ENCODE measurements at places on chromosomes 1 and 21.

DNA sequence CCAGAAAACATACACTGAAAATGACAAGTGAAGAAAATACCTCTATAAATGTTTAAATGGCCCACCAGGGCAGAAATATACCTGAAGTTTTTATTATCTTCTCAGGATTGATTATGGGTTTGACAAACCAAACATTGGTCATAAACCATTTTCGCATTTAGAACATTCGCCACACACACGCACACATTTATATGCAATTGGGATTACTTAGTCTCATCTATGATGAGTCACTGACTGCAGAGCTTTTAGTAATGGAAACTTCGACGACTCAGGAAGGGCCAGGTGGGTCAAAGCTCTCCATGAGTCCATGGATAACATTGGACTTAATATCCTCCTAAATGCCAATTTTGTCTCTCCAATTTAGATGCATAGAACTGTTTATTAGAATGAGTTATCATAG is 16.9 kb downstream of the NRDC start:
- DNase-seq: no peak

DNA sequence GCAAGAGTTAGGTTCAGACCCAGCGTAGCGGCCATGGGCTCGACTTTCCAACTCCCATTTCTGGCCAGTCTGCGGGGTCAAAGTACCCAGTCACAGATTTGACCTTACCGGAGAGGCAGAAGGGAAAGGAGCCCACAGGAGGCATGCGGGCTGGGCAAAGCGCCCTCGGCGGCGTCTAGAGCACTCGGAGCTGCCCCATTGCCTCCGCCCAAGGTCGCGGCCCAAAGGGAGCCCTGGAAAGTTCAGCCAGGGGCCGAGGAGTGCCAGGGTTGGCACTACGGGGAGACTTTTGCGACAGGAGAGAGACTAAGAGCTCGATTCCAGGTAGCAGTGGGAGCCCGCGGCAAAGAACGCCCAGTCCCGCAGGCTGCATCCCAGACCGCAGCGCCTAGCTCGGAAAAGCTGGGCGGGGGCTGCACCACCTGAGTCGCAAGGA is 896 bp downstream of the KANK4 start:
- DNase-seq: no peak

DNA sequence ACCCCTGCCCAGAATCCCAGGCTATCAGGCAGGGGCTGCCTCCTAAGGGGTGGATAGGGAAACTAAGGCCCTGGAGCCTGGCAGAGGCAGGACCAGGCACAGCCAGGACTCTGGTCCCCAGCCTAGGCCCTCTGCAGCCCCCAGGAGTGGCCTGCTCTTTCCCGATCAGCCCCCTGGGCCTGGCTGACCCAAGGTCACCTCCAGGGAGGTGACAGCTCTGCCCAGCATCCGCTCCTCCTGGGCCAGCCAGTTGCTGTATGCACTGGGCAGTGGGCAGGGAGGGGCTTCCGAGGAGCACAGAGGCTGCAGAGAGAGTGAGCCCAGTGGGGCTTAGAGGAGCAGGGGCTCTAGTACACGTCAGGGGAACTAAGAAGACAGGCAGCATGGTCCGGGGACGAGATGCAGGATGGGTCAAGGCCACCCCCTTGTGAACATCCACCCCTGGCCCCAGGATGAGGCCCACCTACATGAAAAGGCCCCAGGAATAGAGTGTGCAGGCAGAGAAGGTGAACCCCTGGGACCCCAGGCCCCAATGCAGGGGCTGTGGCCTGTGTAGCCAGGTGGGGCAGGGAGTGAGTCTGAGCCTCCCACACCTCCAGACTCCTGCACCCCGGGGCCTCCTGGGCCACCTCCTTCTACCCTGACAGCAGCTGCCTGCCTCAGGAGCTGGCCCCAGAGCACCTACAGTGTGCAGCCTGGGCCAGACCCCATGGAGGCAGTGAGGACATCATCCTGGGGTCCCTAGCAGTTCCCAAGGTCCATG is 32.8 kb downstream of the WNT9A start:
- DNase-seq: no peak

DNA sequence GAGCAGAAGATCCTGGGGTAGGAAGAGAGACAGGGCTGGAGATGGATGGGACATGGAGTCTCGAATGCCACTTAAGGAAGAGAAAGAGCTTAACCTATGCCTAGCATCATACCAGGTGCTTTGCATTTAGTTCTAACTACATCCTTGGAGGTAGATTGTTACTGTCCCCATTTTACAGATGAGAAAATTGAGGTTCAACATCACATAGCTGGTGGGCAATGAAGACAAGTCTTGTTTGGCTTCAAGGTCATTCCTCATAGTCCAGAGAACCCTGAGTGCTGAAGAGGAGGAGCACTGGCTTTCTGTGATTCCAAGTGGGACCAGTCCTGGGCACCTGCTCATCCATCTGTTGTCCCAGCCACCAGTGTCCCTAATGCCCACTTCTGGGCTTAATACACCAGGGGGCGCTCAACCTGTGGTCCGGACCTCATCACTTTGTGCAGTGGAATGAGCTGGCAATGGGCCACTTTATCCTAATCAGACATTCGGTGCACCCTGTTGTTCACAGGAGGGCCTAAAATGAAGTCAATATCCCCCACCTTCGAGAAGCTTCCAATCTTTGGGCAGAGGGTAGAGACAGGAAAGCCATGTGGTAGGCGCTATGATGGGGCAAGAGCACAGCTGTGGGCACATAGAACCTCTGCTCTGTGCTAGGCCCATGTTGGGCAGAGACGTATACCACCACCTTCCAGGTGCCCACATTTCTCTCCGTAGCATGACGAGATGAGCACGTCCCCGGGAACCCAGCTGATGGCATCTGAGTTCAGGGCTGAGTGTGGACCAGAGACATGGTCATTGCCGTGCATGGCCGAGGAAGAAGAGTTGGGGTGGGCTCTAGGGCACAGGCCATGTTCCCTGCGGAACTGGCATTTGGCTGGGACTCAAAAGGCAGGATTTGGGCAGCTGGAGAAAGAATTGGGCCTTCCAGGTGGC is 9.2 kb downstream of the RPS6KA1 start:
- DNase-seq: peak; percentile 41

GRCh38 chr1:6464514-6464836 is 1.5 kb downstream of the TNFRSF25 start:
- peak; percentile 57 for DNase-seq

- DNase-seq: no peak
Measured at GRCh38 chr1:115655916-115656315, 14.1 kb downstream of the VANGL1 start.

DNA sequence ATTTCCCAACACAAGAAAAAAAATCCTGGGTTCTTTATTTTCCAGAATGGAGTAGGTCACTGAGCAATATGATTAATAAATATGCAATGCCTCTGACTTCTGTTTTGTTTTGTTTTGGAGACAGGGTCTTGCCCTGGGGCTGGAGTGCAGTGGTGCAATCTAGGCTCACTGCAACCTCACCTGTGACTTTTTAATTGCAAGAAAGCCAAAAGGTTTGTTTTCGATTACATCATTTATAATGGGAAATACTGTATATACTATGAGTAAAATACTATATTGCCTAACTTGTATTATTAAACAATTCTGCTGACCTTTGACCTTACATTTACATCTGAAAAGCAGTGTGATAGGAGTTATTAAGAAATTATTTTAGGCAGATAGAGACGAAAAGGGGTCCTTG is 11.6 kb upstream of the CD46 start:
- DNase-seq: no peak
